Left colon (tissue), 2 donors: ENCODE measurements at places on chromosomes 2 and 18.

GRCh38 chr2:209767316-209767715 lies 4.3 kb upstream of the UNC80 start:
- no peak for DNase-seq

- DNase-seq, result no peak
Observed at GRCh38 chr18:46754661-46755292, 2.1 kb downstream of the ST8SIA5 start.

- no peak for DNase-seq
Observed at GRCh38 chr2:63555931-63556330, 32.3 kb downstream of the WDPCP start.

DNA sequence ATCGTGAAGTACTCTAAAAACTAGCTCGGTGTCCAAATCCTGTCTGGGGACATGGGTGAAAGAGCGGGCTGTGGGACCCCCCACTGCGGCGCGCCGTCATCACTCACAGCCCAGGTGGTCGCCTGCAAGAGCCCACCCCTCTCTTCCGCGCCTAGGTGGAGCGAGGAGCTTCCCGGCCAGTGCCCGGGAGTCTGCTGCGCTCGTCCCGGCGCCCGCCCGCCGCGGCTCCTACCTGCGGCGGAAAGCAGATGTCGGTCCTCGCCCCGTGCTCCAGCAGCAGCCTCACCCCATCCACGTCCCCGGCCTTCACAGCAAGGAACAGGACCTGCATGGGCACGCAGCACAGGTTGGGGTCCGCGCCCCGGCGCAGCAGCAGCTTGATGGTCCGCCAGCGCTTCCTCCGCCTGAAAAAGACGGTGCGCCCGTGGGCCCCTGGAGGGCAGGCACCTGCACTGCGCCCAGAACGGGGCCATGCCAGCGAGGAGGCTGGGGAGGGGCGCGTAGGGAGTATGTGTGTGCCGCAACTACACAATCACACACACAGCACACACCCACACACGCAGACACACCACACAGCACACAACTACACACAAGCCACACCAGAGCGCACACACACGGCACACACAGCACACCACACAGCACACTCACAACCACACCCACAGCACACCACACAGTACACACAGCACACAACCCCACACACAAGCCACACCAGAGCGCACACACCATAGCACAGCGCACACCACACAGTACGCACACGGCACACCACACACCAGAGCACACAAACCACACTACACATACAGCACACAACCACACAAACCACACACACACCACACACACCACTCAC lies 37.4 kb downstream of the ANKMY1 start:
- DNase-seq, result no peak

DNA sequence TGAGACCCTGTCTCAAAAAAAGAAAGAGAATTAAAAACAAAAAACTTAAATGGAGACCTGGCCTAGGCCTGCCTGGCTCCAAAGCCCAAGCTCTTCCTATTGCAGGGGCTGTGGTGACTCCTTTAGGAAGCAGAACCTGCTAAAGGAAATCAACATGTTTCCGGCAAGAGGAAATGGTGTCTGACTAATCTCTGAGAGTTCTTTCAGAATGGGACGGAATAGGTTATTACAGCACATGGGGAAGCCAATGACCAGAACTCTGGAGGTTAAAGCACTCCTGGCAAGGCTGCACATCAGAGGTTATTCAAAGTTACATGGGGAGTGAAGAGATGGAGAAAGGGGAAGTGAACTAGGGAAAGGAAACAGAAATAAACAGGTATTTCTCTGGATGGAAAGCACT lies 21.4 kb downstream of the KIF3C start:
- DNase-seq, result no peak

DNA sequence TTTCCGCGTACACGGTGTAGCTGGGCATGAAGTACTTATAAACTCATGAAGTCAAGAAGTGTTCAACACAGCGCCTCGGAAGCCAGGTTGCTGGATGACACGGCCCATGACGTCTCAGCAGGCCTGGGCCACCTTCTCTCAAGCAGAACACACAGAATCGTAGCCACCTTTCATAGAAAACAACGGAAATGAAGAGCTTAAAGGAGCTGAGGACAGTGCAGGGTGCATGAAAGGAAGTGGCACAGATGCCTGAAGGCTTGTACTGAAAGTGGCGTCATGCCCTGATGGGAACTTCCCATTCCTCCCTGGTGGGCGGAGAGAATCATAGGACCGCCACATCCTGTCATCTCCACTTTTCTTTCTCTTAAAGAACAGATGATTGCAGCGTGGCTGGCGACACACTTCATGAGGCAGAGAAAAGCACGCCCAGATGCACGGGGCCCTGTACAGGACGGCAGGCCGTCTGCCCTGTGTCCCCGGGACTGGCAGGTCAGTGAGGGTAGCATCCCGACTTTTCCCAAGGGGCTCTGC lies 31.1 kb downstream of the HDAC4 start:
- DNase-seq, result peak; percentile 46

- peak; percentile 97 for DNase-seq
Observed at GRCh38 chr2:219497495-219498279, 1.0 kb upstream of the GMPPA start.

DNA sequence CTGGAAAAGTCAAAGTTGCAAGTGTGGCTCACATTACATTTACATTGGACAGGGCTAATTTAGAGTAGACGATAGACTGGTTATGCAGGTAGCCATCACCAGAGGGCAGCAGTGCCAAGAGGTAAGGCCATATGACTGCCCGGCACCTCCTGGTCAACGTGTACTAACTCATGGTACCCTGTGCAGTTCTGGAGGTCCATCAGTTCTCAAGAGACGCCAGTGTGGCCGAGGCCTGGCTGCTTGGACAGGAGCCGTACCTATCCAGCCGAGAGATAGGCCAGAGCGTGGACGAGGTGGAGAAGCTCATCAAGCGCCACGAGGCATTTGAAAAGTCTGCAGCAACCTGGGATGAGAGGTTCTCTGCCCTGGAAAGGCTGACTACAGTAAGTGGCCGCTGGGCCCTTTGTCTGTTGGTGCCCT lies 65.8 kb upstream of the EML6 start:
- DNase-seq, result no peak

DNA sequence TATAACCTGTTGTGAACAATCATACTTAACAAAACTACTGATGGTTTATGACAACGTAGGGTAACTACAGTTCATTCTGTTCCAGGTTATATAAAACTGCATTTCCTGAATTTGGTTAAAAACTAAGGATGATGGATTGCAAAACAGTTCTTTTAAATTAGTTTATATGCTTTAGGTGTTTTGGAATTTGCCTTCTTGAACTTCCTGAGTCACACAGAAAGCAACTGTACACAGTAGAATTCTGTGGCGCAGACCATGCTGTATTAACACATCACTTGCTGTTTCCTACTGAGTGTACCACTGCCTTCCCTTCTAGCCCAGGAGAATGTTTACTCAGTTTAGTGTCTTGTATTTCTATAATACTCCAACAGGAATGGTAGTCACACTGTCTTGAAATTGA lies 19.4 kb downstream of the ITGB1BP1 start:
- no peak for DNase-seq
